ENCODE measurements at places on chromosomes 6 and 20.

GRCh38 chr6:30778001-30778635 lies 33.8 kb upstream of the IER3 start:
- DNase-seq = no peak

- DNase-seq = peak; percentile 36
These were observed 15.7 kb upstream of the ENPP1 start for GRCh38 chr6:131792091-131792496.

- no peak for DNase-seq
These were observed 90.0 kb downstream of the EDN3 start for GRCh38 chr20:59390437-59390836.

- no peak for DNase-seq
These were observed 52.9 kb upstream of the GPR31 start for GRCh38 chr6:167210375-167211294.

- DNase-seq = no peak
These were observed 7.2 kb upstream of the THEMIS start for GRCh38 chr6:127907960-127908640.

DNA sequence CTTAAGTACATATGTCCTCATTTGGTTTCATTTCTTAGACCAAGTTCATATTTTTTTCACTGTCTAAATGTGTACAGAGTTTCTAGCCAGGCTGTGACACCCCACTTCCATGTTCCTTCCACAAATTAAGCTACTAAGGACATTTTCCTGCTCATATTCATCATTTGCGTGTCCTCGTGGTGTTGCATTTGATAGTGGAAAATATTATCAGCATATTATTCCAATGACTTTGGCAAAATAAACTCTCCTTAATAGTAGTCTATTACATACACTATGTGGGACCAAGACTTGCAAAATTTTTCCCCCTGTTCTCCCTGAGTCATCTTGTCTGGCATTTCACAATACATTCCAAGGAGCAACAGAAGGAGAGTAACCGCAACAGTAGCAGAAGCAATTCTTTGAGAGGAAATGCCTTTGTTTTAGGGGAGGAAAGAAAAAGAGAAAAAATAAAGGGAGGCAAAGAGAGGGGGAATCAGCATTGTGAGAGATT lies 599.2 kb downstream of the COL12A1 start:
- DNase-seq = peak; percentile 98

- no peak for DNase-seq
These were observed 40.4 kb downstream of the UNC5CL start for GRCh38 chr6:40998661-40999060.

- no peak for DNase-seq
These were observed 60.4 kb downstream of the SOBP start for GRCh38 chr6:107550241-107550840.

GRCh38 chr6:14722001-14722562 lies 523.8 kb upstream of the JARID2 start:
- DNase-seq = no peak

DNA sequence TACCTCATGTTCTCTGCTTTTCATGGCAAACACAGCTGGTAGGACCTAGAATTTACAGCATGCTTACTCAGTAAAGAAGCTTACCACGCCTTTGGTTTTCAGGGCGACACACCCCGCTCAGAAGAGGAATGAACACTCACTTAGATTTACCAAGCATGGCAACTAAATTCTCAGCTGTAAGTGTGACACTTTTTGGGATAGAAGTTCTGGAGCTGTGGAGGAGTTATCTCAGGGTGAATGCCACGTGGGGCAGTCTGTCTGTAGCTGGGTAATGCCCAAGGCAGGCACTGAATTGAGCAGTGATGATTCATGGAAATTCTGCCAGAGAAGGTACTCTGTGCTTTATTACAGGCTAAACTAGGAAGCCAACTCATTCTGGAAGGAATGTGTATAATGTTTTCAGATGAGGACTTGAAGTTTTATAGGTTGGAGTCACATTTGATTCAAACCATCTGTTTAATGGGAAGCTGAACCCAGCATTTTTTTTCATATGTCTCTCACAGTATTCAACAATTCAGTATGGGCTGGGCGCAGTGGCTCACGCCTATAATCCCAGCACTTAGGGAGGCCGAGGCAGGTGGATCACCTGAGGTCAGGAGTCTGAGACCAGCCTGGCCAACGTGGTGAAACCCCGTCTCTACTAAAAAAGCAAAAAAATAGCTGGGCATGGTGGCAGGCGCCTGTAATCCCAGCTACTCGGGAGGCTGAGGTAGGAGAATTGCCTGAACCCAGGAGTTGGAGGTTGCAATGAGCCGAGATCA lies 3.5 kb upstream of the PRIM2 start:
- DNase-seq = peak; percentile 100

DNA sequence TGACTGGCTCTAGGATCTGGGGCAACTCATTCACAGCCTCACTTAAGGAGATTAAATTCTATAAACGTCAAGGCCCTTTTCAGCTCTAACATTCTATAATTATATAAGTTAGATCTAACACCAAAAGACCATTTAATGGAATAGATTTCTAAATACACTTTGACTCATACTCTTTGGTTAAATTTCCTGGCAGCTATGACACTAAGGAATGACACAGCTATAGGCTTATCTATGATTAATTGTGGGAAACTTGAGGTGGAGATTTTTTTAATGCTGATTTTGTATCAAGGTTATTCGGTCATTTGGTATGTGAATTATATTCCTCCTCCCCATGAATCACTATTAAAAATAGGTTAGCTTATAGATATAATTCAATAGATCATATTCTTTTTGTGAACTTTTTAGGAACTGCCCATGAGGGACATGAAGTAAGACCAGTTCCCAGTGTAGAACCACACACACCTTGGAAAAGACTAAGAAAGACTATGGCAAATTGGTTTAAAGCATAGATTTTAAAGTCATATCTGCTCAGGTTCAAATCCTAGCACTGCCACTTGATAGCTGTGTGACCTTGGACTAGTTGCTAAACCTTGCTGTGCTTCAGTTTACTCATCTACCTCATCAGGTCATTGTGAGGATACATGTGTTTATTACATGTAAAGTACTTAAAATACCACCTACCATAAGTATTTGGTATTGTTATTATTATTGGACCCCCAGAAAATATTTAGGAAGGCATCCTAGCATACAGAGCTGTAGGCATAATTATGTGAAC lies 116.0 kb downstream of the CRYBG1 start:
- DNase-seq = peak; percentile 71

DNA sequence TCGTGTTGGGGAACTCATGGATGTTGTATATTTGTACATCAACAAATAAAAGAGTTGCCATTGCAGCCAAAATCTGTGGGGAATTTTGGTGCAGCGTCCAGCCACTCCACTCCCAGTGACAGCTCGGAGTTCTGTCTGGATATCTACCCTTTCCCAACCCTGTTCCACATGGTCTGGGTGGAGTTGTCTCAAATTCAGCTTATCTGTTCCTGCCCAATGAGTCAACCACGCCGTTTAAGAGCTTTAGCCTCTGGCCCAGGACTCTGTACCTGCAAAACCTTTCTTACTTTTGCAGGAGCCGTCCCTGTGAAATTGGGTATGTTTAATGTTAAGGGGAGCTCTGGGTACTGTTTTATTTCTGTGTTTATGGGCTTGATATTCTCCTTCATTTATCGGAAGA lies 33.9 kb upstream of the OVOL2 start:
- no peak for DNase-seq

- DNase-seq = no peak
These were observed 21.8 kb upstream of the MYLK2 start for GRCh38 chr20:31797364-31797763.

GRCh38 chr6:37176268-37177076 lies 6.5 kb downstream of the PIM1 start:
- no peak for DNase-seq

GRCh38 chr20:15475483-15475882 lies 1097.8 kb downstream of the KIF16B start:
- DNase-seq = peak; percentile 40

DNA sequence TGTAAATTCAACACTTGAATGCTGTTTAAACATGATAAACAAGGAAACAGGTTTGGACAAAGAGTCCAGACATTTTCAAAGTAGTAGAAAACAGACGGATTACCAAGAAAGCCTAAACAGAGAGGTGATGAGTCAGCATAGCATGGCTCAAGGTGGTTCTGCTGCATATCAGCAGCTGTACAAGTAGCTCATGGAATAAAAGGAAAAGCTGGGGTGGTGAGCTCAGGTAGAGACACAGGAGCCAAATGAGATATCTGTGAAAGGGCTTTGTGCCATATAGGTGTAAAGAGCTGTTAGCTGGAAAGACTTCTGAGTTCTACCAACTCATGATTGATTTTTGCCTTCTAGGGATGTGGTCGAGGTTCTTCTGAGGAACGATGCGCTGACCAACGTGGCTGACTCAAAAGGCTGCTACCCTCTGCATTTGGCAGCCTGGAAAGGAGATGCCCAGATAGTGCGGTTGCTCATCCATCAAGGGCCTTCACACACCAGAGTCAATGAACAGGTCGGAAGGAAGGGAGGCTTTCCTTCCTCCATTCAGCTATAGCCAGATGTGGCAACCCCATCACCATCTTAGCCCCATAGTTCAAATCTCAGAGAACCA lies 80.7 kb downstream of the ANKS1A start:
- DNase-seq = no peak

DNA sequence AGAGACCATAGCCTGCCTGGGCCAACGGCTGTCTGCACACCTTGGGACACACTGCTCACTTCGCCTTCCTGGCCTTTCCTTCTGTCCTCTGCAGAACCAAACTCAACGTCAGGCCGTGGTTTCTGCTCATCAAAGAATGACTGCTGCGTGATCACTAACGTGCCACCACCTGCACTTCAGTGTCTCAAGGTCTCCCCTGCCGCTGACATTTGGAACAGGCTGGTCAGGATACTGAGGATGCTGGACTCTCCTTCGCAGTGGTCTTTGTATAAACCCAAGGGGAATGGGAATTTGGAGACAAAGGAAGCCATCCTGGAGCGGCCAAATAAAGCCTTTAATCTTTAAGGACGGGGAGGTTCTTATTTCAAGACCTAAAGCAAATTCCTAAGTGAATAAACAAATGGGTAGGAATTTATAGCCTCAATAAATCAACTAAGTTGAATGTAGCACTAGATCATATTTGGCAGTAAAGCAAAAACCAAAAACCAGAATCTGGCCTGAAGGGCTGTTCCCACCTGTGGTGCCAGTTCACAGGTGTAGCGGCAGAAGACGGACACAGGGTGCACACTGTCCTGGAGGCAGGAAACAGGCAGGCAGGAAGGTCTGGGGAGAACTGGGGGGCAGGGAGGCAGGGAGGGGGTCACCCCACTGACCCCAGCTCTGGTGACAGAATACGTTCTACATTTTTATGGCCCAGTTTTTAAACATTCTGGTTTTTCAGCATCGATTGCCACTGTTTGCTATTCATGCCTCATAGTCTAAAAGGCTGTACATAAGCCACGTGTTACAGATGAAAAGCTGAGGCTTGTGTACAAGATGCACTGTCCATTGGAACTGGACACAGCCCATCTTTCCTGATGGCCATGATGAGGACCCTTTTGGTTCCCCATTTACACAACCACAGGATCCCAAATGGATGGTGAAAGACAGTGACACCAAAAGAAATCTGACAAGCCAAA lies 36.6 kb downstream of the ABHD12 start:
- no peak for DNase-seq

- peak; percentile 53 for DNase-seq
These were observed 284.5 kb downstream of the HTR1B start for GRCh38 chr6:77178821-77179220.

DNA sequence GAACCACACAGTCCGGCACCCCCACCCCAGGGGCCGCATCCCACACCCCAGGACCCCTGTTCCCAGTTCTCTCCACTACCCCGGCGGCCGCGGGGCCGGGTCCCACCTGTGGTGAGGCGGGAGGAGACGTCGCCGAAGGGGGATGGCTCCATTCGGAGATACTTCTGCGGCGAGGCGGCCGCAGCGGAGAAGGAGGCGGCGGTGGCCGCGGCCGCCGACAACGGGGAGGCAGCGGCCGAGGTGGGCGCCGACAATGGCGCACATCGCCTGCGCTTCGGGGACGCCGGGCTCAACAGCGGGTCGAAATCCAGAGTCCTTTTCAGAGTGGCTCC lies 723 bp downstream of the AKIRIN2 start:
- DNase-seq = no peak

- DNase-seq = peak; percentile 43
These were observed 286.6 kb downstream of the TENT5A start for GRCh38 chr6:81465859-81466258.

GRCh38 chr6:31190488-31190887 lies 20.0 kb upstream of the POU5F1 start:
- no peak for DNase-seq

GRCh38 chr20:6870559-6870958 lies 103.1 kb downstream of the BMP2 start:
- DNase-seq = no peak
